ENCODE measurements at places on chromosomes 5 and 9.

GRCh38 chr9:131650254-131650653 is 89.6 kb downstream of the RAPGEF1 start:
- DNase-seq = peak; percentile 48

- DNase-seq = no peak
Measured at GRCh38 chr5:56908942-56909293, 478 bp upstream of the SETD9 start.

DNA sequence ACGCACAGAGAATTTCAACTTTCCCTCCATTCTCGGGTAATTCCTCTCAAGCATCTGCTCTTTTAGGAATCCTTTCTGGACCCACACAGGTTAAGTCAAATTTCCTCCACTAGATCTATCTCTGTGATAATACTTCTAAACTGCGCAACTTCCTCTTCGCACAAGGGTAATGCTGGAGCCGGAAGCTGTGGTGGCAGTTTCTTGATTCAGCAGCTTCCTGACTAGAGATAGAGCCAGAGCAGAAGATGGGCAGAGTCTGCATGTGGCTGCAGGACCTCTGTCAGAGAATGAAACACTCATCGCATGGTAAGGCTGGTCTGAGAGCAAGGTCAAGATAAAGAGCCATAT is 11.1 kb upstream of the CDC42SE2 start:
- no peak for DNase-seq

DNA sequence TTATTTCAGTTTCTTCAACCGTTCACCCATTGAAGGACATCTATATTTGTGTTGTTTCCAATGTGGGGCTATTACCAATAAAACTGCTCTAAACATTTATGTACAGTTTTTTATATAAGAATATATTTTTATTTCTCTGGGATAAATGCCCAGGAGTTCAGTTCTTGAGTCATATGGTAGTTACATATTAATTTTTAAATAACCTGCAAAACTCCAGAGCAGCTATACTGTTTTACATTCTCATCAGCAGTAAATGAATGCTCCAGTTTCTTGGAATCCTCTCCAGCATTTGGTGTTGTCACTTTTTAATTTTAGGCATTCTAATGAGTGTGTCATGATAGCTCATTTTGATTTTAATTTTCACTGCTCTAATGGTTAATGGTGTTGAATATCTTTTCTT is 36.2 kb downstream of the CDK7 start:
- no peak for DNase-seq

DNA sequence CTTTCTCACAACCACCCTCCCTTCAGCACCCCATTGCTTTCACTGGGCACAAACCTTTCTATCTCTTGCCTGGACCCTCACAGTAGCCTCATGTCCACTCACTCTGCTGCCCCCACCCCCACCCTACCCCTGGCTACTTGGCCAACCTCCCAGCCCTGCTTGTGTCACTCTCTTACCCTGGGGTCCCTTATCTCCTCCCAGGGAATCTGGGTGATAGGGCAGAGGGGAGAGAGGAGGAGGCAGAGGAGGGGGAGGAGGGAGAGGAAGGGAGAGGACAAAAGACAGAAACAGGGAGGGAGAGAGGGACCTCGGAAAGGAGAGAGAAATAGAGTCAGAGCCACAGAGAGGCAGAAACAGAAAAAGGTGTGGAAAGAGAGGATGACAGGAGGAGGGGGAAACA is 25.0 kb upstream of the KIF12 start:
- DNase-seq = no peak

GRCh38 chr9:137306850-137307254 is 4.8 kb upstream of the NRARP start:
- no peak for DNase-seq

GRCh38 chr9:19200229-19200628 is 30.3 kb upstream of the DENND4C start:
- DNase-seq = no peak

GRCh38 chr9:27303219-27303618 is 6.3 kb upstream of the EQTN start:
- no peak for DNase-seq

GRCh38 chr5:15263942-15264341 is 236.0 kb upstream of the FBXL7 start:
- no peak for DNase-seq
